ENCODE measurements at places on chromosomes 6 and 20. TPM values are rescaled to one million over a fixed set of nuclear protein-coding genes. Genes with fewer than 3 reads are reported as not detected.

Gene TFAP2C
- total RNA-seq: 5.7 TPM

Gene CPNE5
- 5.2 TPM for total RNA-seq

Gene PDSS2
- total RNA-seq: 19.8 TPM

Gene FLOT1
- total RNA-seq: 88.0 TPM

Gene PTCHD4
- total RNA-seq: 0.31 TPM

Gene CRISP1
- not detected for total RNA-seq

Gene CALHM6
- total RNA-seq: 6.0 TPM

Gene SUMO4
- 12.9 TPM for total RNA-seq

DNA sequence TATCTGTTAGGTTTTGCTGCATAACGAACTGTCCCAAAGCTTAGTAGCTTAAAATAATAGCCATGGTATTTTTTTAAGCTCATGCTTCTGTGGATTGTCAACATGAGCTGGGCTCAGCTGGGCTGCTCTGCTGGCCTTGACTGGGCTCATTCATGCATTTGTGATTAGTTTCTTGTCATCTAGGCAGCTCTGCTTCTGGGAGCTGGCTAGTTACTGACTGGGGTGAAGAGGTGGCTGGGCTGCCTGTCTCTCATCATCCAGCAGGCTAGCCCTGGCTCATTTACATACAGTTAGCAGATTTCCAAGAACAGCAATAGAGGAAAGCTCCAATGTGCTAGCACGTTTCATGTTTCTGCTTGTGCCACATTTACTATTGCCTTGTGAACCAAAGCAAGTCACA lies 165.1 kb upstream of the PCSK2 start:
- no peak for DNase-seq

DNA sequence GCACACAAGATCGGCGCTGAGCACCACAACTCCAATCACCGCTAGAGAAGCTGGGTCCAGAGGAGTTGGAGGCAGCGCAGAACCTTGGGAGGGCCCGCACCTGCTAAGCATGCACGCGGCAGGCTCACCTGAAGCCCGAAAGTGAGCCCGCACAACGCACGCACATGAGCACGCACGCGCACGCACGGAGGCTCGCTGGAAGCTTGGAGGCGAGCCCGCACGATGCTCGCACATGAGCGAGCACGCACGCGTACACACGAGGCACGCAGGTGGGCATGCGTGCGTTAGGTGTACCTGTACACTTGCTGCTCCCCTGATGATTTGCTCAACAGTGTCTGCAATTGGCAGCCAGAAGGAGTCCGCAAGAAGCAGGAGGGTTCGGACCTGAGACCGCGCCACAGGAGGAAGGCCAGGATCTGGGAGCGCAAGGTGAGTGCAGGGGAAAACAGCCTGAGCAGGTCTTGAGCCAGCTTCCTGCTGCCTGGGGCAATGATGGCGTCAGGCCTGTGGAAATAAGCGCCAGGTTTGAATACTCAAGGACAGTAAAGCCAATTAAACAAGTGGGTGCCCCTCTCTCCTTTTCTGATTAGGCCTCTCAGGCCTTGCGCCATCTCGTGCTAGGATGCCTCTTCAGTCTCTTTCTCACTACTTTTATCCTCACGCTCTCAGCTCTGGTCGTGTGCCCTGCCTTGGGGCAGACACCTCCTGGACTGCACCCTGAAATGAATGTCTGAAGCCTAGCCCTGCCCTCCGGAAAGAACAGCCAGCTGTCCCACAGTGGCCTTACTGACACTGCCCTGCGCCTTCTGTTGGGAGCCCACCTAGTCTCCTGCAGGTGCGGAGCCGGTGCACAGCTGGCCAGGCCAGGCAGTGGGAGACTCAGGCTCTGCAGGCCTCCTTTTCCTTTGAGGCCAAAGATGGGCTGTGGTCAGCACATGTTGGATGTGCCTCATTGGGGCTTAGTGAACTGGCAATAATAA lies 340.4 kb downstream of the CDC5L start:
- no peak for DNase-seq

- DNase-seq: peak; percentile 80
Measured at GRCh38 chr6:152983637-152984512, 1.0 kb upstream of the FBXO5 start.

DNA sequence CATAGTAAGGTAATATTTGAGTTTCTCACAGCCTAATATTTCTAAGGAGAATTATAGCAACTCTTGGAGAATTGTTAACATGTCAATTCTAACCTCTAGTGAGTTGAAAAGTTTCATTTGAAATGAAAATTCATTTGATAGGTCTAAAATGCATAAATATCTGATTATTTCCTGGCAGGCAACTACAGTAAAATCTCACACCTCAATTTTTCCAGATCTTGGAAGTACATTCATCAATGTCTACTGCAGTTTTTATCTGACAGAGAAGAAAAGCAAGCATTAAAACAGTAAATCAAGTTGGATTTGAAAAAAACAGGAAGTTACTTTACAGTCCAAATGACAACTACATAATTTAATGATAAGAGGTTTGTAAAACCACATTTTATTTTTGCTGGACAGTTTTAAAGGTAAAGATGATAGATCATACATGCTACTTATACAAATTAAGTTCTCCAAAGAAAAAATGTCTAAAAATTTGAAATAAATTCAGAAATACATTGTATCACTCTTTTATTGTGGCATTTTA lies 631.3 kb downstream of the EYS start:
- DNase-seq: no peak

GRCh38 chr6:124962639-124963415 lies 590 bp downstream of the RNF217 start:
- peak; percentile 73 for DNase-seq

- no peak for DNase-seq
Measured at GRCh38 chr6:157376241-157376640, 4.7 kb upstream of the ZDHHC14 start.
